ENCODE measurements at places on chromosomes 1 and 21.

- no peaks in the 10 kb centered on the region for H3K27me3 ChIP-seq
- H3K27ac ChIP-seq, result no peak overlapping the region
These were observed 11.0 kb upstream of the ZNF669 start for GRCh38 chr1:247115141-247115510.

DNA sequence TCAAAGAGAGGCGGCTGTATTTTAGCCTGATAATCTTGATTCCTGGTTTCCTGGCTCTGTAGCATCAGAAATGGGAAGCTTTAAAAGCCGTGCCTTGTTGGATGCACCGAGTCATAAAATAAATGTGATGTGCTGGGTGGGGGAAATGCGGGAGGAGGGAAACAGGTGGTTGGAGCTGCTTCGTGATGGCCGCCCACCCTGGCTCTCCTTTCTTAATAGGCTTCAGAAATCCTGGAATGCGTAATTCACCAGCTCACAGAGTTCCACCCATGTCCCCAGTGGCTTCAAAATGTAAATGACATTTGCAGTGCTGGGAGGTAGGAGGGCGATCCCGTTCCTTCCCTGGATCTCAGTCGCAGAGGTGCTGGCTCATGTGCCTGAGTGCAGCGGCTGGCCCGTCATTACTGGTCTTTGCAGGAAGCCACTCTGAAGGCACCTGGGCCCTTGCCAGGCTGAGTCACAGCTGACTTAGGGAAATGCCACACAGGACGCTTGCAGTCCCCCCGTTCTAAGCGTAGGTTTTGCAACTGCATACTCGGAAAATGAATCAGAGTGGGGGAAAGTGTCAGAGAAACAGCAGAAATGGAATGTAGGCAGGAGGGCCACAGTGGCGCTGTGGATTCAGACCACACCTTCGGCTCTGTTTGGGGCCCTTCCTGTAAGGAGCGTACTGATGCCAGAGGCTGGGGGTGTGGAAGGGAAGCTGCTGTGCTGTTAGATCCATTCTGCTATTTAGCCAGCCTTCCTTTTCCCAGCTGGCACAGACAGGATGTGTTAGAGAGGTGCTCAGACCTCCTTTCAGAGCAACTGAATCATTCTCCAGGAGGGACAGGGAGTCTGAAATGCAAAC lies 37.6 kb downstream of the GALNT2 start:
- peaks cover 66% of the 10 kb centered on the region for H3K4me1 ChIP-seq
- peak overlapping the region; percentile 80 for H3K27ac ChIP-seq
- H3K27me3 ChIP-seq, result no peaks in the 10 kb centered on the region
- no peaks in the 10 kb centered on the region for H3K36me3 ChIP-seq
- peak overlapping the region; percentile 33 for H3K4me3 ChIP-seq
- peak; percentile 84 for DNase-seq

GRCh38 chr1:2156866-2157265 lies 37.7 kb downstream of the FAAP20 start:
- H3K36me3 ChIP-seq, result no peaks in the 10 kb centered on the region
- DNase-seq, result no peak
- H3K27me3 ChIP-seq, result peaks cover 94% of the 10 kb centered on the region

GRCh38 chr1:153845158-153845557 lies 70.0 kb downstream of the SLC27A3 start:
- no peak overlapping the region for H3K4me3 ChIP-seq
- H3K36me3 ChIP-seq, result no peaks in the 10 kb centered on the region
- no peak for DNase-seq
- H3K27ac ChIP-seq, result no peak overlapping the region
- peaks cover 44% of the 10 kb centered on the region for H3K4me1 ChIP-seq
- no peaks in the 10 kb centered on the region for H3K27me3 ChIP-seq

GRCh38 chr1:98119796-98120195 lies 199.0 kb upstream of the DPYD start:
- no peaks in the 10 kb centered on the region for H3K27me3 ChIP-seq
- no peaks in the 10 kb centered on the region for H3K36me3 ChIP-seq
- no peak overlapping the region for H3K4me3 ChIP-seq
- DNase-seq, result peak; percentile 8
- no peak overlapping the region for H3K27ac ChIP-seq

GRCh38 chr21:46608672-46609111 lies 3.8 kb upstream of the S100B start:
- H3K36me3 ChIP-seq, result no peaks in the 10 kb centered on the region
- no peak overlapping the region for H3K27ac ChIP-seq
- no peaks in the 10 kb centered on the region for H3K4me1 ChIP-seq
- no peak overlapping the region for H3K4me3 ChIP-seq

DNA sequence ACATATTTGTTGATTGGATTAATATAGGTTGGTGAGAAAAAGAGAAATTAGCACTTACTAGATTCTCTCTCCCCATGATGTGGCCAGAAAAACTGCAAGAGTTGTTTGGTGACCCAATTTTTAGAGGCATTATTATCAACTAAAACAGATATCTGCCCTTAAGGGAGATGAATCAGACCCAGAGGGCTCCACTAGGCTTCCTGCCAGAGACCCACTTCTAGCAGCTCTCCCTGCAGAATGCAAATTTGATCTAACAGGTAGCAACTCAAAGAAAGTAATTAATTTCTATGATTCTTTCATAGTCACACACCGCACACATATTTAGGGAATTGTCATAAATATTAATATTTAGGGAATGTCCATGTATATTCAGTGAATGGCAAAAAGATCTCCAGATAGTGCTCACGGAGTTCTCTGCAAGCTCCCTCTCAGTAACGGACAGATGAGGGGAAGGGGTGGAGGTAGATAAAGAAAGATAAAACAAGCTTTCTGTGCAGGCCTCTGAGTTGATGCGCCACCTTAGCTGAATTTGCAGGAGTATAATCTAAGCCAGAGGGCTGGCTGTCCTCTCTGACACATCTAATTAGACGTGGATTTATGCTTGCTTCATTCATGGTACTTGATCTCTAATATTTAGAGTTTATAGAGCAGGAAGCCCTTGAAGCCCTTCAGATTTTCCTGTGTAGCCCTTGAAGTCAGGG lies 84.1 kb upstream of the CCDC190 start:
- no peak overlapping the region for H3K4me3 ChIP-seq
- H3K27me3 ChIP-seq, result no peaks in the 10 kb centered on the region
- H3K4me1 ChIP-seq, result no peaks in the 10 kb centered on the region

GRCh38 chr1:64513545-64513944 lies 43.6 kb downstream of the CACHD1 start:
- H3K27ac ChIP-seq, result no peak overlapping the region
- H3K4me1 ChIP-seq, result peaks cover 9% of the 10 kb centered on the region
- H3K27me3 ChIP-seq, result no peaks in the 10 kb centered on the region
- H3K36me3 ChIP-seq, result no peaks in the 10 kb centered on the region
- no peak overlapping the region for H3K4me3 ChIP-seq

- DNase-seq, result no peak
- no peak overlapping the region for H3K4me3 ChIP-seq
- no peaks in the 10 kb centered on the region for H3K36me3 ChIP-seq
- H3K27ac ChIP-seq, result no peak overlapping the region
- peaks cover 44% of the 10 kb centered on the region for H3K4me1 ChIP-seq
- no peaks in the 10 kb centered on the region for H3K27me3 ChIP-seq
These were observed 24.8 kb downstream of the SLC2A1 start for GRCh38 chr1:42933610-42934491.

DNA sequence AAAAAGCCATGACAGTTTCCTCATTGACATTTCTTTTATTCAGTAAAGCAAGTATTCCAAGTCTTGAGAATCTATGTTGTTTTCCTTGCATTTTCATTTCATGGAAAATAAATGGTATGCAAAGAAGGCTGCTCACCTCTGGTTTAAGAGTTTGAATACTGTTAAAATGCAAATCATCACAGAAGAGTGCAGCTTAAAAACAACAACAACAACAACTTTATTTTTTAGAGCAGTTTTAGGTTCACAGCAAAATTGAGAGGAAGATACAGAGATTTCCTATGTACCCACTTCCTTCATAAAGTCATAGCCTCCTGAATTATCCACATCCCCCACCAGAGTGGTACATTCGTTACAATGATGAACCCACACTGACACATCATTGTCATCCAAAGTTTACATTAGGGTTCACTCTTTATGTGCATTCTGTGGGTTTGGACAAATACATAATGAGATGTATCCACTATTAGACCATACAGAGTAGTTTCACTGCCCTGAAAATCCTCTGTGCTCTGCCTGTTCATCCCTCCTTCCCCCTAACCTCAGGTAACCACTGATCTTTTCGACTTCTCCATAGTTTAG lies 39.2 kb downstream of the CD2 start:
- no peaks in the 10 kb centered on the region for H3K36me3 ChIP-seq
- H3K4me3 ChIP-seq, result no peak overlapping the region
- no peaks in the 10 kb centered on the region for H3K27me3 ChIP-seq
- no peaks in the 10 kb centered on the region for H3K4me1 ChIP-seq

DNA sequence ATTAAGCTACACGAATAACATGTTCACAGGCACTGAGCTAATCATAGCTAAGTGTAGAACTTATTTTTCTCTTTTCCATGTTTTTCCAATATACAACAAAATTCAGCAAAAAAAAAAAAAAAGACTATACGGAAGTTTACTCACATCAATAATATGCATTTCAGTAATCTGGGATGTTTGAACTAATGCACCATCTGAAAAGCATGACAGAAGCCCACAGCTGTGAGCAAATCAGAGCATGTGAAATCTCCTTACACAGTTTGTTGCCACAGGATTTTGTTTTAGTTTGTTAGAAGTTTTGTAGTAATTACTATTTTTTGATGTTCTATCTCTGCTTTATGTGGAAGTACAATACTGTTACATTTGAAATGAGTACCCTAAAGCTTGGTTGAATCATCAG lies 1051.7 kb downstream of the TTLL7 start:
- no peaks in the 10 kb centered on the region for H3K36me3 ChIP-seq
- H3K27ac ChIP-seq, result no peak overlapping the region
- H3K27me3 ChIP-seq, result no peaks in the 10 kb centered on the region
- no peak overlapping the region for H3K4me3 ChIP-seq
- no peak for DNase-seq

GRCh38 chr1:21517161-21517589 lies 8.0 kb downstream of the ALPL start:
- DNase-seq, result no peak
- no peaks in the 10 kb centered on the region for H3K4me1 ChIP-seq
- peaks cover 53% of the 10 kb centered on the region for H3K27me3 ChIP-seq
- no peak overlapping the region for H3K27ac ChIP-seq
- H3K36me3 ChIP-seq, result no peaks in the 10 kb centered on the region

DNA sequence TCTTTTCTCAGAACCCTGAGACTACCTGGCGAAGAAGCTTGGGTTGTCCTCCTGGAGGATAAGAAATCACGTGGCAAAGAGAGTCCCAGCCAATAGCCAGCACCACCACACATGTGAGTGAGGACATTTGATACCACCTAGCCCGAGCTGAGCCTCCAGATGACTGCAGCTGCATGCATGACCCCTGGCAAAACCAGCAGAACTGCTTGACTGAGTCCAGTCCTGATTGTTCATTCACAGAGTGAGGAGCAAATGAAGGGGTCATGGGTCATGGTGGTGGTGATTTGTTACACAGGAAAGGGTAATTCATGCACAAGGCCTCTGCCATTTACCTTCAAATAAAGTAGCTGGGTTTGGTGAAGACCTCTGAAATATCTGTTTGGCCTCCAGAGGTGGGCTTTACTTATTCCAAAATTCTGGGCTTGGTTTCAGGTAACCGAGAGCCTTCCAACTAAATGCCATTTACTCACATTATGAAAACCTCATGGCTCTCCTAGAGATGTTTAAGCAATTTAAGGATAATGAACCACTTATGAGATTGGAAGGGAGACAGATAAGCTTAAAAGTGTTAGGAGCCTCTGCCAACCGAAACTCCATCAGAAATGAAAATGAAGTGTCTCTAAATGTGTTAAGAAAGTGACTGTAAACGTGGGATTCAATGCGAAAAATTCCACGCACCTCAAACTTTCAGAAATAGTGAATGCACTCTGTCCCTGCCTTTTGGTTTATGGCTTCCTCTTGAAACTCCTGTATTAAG lies 163.3 kb downstream of the SLC35F3 start:
- H3K36me3 ChIP-seq, result no peaks in the 10 kb centered on the region
- DNase-seq, result no peak
- no peaks in the 10 kb centered on the region for H3K4me1 ChIP-seq
- H3K27me3 ChIP-seq, result no peaks in the 10 kb centered on the region

- H3K27me3 ChIP-seq, result no peaks in the 10 kb centered on the region
- no peaks in the 10 kb centered on the region for H3K36me3 ChIP-seq
- DNase-seq, result no peak
- H3K4me1 ChIP-seq, result no peaks in the 10 kb centered on the region
- no peak overlapping the region for H3K4me3 ChIP-seq
These were observed 61.1 kb upstream of the SMYD2 start for GRCh38 chr1:214219902-214220301.

- no peaks in the 10 kb centered on the region for H3K36me3 ChIP-seq
- H3K4me3 ChIP-seq, result no peak overlapping the region
- H3K27me3 ChIP-seq, result no peaks in the 10 kb centered on the region
- DNase-seq, result no peak
- H3K4me1 ChIP-seq, result no peaks in the 10 kb centered on the region
These were observed 366.4 kb upstream of the CXADR start for GRCh38 chr21:17146426-17146825.

DNA sequence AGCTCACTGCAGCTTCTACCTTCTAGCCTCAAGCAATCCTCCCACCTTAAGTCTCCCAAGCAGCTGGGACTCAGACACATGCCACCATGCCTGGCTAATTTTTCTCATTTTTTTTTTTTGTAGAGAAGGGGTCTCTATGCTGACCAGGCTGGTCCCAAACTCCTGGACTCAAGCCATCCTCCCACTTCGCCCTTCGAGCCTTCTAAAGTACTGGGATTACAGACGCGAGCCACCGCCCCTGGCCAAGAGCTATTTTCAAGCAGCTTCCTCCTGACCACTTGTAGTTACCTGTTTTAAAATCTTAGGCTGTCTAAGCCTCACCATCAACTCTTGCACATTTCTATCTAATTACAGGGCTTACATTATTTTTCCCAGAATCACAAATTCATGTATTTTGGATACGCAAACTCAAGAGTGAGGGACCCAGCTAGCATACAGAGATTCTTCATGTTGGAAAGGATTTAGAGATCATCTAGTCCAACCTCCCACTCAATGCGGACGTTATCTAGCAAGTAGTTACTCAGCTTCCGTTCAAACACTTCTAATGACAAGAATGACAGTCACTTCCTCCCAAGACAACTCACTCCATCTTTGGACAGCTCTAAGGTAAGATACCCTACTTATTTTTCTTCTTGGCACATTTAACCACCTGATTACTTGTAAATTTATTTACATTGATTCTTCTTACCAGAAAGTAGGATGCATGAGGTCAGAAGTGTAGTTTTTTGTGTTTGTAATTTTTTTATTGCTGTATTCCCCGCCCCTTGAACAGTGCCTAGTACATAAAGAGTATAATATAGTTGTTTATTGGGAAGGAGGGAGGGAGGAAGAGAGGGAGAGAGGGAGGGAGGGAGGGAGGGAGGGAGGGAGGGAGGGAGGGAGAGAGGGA lies 65.4 kb downstream of the LUZP1 start:
- no peaks in the 10 kb centered on the region for H3K27me3 ChIP-seq
- H3K27ac ChIP-seq, result no peak overlapping the region
- no peaks in the 10 kb centered on the region for H3K4me1 ChIP-seq
- no peak for DNase-seq
- no peaks in the 10 kb centered on the region for H3K36me3 ChIP-seq

DNA sequence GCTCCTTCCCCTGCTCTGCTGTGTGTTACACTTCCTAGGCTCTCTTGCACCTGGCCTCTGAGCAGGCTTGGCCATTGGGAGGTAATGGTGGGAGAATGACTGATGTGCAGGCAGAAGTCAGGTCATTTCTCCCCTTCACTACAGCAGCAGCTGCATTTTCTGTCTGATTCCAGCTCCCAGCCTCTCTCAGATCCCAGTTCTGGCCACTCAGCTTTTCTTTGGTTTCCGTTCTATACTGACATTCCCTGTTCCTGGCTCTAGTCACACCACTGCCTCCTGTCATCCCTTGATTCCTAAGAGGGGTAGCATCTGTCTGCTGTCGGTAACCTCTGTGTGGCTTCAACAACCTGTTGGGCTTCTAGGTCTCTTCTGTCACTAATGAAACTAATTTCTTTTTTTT lies 127.7 kb upstream of the HOOK1 start:
- H3K27ac ChIP-seq, result no peak overlapping the region
- H3K4me1 ChIP-seq, result no peaks in the 10 kb centered on the region
- no peaks in the 10 kb centered on the region for H3K36me3 ChIP-seq
- no peak overlapping the region for H3K4me3 ChIP-seq
- DNase-seq, result no peak
